B cell (primary cell): ENCODE measurements at places on chromosomes 16 and 17.

- DNase-seq = no peak
These were observed 36.6 kb downstream of the MPRIP start for GRCh38 chr17:17078832-17079231.

DNA sequence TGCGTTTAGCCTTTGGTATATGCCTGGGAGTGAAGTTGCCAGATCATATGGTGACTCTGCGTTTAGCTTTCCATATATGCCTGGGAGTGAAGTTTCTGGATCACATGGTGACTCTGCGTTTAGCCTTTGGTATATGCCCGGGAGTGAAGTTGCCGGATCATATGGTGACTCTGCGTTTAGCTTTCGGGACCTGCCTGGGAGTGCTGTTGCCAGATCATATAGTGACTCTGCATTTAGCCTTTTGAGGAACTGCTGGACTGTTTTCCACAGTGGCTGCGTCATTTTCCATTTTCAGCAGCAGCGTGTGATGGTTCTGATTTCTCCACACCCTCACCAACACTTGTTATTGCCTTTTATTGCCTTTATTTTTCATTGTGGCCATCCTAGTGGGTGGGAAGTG is 73.0 kb downstream of the OR1D5 start:
- no peak for DNase-seq

GRCh38 chr17:81371910-81372760 is 23.1 kb upstream of the BAHCC1 start:
- DNase-seq = no peak

DNA sequence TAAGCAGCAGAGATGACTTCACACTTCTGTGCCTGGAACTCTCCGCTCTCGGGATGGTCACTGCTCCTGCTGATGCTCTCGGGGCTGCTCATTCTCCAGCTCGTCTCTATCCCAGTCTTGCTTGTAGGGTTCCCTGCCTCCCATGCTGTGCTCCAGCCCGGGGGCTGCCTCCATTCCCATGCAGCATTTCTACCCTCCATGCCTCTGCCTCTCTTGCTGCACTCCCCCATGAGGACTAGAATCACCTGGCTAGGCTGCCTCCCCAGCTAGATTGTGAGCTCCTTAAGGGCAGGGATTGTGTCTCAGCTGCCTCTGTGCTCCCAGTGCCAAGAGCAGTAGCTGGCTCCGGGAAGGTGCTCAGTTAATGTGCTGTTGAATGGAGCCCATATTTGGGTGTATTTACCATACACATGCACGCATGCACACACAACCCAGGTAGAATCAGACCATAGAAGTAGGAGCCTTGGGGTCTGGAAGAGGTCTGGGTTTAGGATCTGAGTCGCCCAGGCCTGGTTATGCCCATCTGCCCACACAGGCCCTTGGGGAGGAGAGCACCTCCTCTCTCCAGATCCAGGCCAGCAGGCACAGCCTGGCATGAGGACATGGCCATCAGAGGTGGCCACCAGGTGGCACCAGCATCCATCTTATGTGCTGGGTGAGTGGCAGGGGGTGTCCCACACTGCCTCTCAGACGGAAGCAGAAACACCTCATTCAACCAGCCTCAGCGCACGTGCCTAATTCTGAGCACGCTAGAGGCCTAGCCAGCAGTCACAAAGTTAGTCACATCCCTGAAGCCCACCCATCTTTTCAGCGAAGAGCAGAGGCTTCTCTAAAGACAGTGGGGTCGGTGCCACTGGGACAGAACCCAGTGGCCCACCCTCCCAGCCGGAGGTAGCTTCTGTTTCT is 9.3 kb downstream of the GIT1 start:
- peak; percentile 93 for DNase-seq

- no peak for DNase-seq
These were observed 54.7 kb downstream of the BANP start for GRCh38 chr16:88005968-88006367.
